HFF-Myc (cell line): ENCODE measurements at places on chromosomes 12 and 14.

DNA sequence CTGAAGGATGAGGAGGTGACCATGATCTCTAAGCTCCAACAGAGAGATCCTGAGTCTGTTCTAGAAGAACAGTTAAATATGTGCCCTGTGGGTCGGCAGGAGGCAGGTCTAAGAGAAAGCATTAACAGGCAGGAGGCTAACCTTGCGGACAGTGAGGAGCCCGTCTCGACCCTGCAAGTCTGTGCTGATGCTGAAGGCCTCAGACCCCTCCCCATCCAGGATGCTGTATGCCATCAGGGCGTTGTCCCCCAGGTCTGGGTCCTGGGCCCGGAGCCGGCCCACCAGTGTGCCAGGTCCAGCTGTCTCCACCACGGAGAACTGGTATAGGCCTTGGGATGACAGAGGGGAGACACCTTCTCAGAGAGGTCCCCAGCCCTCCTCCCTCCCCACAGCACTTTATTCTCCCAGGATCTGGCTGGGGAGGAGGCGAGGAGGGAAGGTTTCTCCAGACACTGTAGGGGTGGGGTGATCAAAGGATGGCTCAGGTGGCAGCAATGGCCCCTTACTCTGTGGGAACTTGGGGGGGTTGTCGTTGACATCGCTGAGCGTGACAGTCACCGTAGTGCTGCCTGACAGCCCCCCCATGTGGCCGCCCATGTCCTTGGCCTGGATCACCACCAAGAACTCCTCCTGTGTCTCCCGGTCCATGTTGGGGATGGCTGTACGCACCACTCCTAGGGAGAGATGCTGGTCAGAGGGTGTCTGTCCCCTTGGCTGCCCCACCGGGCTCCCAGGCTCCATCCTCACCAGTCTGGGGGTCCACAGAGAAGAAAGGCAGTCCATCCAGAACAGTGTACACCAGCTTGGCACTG, 3.1 kb downstream of the CDH24 start:
- no peak for DNase-seq

DNA sequence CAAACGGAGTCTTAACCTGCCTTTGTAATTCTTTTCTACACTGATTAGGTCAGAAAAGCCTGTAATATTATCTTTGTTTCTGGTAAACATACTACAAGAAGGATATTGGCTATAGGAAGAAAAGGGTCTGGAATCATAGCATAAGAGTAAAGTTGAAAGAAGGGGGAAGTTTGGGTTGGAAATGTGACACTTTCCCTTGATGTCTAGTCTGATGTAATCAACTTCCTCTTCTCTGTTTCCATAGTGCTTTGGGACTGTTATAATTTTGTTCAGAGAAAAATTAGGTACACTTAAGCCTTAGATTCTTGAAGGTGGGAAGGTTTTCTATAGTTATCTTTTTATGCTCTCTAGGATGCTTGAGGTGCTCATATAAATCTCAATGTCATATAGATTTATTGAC, 322.2 kb downstream of the AEBP2 start:
- no peak for DNase-seq

GRCh38 chr14:40222996-40223395, 790.8 kb upstream of the FBXO33 start:
- DNase-seq: no peak

DNA sequence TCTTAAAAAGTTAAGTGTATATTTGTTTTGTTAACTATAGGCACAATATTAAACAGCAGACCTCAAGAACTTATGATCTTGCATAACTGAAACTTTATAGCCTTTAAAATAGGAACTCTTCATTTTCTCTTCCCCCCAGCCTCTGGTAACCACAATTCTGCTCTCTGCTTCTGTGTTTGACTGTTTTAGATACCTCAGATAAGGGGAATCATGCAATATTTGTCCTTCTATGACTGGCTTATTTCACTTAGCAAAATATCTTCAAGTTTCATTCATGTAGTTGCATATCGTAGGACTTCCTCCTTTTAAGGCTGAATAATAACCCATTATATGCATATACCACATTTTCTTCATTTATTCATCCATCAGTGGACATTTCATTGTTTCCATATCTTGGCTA, 131.3 kb downstream of the PTPRO start:
- no peak for DNase-seq

DNA sequence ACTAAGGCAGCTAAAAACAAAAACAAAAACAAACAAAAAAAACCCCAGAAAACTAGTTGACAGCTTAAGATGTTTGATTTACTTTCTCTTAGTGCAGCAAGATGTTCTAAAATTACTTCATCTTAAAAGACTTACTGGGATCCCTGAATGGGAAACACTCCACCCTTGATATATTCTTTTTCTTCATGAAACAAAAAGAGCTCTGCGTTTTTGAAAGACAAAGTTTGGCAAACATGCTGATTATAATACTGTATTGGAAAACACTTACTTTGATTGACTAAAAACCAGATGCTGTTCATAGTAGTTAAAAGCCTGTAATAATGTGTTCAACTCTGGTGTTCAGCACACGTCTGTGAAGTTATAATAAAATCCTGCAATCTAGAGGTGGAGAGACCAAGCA, 136.8 kb downstream of the SRGAP1 start:
- DNase-seq: no peak

DNA sequence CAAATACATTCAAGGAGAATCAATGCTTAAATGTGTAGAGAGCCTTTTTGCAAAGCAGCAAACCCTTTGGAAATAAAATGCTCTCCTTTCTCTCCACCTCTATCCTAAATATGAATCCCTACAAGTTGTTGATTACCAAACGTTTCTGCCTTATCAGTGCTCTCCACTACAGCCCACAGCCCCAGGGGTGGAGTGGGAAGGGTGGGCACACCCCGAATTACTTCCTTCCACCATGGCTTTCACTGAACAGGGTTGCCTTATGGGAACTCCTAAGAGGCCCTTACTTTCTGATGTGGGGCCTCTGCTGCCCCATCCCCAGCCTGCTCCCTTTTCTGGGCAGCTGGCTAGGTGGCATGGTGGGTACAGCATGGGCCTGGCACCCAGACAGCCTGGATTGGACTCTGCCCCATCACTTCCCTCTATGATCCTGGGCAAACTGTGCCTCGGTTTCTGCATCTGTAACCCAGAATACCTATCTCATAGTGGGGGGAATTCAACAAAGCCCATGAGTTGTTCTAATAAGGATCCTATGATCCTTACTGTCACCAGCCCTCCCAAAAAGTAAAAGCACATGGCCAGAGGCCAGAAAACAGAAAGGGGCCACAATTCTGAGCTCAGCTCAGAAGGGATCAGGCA, 16.1 kb downstream of the AK7 start:
- no peak for DNase-seq

DNA sequence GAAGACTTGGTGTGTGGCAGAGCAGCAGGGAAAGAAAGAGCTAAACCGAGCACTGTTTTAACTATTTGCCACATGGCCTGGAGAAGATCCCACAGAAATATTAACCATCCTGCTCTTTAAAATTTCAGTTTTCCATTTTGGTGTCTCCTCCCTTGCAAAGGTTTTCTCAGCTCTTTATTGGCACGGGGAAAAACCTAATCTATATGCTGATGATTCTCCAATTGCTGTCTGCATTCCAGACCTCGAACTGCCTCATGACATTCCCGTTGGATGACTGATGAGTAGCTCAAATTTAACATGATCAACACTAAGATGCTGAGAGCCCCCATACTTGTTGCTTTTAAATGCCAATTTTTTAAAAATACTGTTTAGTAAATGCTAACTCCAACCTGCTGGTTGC, 115.0 kb downstream of the EMP1 start:
- DNase-seq: no peak

DNA sequence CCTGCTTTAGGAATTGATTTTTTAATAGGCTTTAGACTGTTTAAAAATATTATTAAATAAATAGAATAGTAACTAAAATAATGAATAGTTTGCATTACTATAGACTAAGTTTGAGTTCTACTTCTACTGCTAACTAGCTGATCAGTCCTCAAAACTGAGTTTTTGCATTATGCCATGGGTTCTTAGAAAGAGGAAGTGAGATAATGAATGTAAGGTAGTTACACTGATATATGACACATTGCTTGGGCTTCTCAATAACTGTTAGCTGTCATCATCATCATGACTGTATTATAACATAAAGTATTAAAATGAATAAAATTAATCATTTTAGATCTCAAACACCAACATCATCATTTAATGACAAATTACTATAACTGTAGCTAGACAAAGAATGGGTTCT, 949.7 kb downstream of the TRHDE start:
- DNase-seq: no peak

DNA sequence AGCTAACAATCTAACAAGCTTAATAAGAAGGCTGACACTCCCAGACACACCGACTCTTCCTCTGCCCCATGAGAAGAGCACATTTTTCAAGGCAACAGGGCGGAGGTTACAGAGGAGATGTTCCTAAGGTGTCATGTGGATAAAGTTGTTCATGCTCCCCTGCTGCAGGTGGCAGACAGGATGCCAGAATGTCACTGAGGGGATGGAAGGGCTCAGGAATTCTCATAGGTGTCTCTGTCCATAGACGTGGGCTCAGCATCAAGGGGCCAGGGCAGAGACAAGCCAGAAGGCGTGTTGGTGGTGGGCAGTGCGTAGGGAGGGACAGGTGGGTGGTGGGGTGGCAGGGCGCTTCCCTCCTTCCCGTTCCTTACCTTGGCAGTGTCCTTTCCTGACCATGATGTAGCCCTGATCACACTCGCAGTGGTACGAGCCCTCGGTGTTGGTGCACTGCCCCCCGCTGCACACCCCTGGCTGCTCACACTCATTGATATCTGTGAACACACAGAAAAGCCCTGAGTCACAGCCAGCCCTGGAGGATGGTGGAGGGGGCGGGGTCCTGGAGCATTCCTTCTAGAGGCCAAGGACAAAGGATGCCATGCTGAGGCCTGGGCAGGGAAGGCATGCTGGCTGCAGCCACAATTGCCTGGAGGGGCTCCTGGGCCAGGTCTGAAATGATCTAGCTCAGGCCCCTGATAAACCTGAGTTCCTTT, 23.0 kb downstream of the ISCA2 start:
- DNase-seq: no peak

DNA sequence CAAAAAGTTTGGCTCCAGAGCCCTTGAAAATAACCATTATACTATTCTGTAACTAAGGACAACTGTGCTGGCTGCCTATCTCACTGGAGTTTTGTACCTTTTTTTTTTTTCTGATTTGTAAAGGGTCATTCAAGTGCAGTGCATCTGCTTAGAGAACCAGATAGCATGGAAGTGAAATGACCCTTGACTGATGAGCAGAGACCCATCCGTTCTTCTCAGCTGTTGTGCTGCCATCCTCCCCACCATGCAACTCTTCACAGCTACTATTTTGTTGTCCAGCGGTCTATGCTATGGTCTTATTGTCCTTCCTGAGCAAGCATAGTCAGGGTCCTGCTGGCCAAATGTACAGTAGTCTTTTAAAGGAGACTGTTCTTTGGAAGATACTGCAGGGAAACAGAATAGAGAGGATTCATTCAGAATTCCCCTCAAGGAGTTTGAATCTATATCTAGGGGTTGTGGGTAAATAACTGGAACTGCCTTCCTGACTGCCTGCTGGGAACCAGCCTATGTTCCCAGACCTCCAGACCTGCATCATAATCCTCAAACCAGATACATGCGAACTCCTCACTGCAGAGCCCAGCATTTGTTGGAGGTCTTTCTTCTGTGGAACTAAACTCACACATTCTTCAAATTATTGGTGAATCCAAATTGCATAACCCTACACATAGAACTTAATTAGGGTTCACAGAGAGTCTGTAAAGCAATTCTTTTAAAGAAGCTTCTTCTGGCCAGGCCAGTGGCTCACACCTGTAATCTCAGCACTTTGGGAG, 41.1 kb downstream of the GPR19 start:
- DNase-seq: no peak

DNA sequence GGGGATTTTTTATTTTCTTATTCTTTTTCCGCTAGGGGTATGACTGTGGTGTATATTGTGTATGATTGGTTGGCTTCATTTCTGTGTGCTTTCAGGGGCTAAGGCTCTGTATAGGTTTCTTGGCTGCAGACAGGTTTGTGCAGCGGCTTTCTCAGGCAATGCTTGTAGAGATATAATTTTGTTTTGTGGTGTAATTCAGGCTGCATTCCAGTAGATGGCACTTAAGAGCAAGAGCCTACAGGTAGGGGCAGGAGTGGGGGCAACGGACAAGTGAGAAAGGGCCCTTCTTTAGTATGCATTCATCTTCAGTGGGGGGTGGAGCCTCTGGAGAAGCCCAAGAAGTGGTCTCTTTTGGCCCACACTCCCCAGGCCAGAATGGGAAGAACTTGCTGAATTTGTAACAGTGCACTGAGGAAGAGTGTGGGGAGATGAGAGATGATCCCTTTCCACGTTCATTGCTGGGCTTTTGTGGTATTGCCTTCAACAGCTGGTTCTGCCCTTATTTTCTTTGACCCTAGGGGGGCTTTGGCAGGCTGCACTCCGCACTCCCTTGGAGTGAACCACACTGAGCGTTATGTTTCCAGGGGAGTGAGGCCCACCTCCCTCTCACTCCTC, 78.6 kb downstream of the IFNG-AS1 start:
- no peak for DNase-seq

DNA sequence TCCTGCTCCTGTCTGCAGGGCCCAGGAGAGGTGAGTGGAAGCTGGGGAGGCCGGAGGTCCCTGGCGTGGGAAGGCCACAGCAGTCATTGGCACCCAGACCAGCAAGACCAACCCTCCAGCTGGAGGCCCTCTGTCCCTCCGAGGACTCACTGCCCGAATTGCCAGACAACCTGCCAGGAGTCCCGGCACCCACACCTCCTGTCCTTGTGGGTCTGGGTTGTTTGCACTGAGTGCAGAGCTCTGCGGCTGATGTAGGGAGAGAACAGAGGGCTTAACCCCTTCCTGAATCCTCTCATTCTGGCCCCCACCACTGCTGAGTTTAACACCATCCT, 204.9 kb downstream of the KIF26A start:
- no peak for DNase-seq

- no peak for DNase-seq
Observed at GRCh38 chr12:27610374-27610773, 85.9 kb upstream of the REP15 start.

- DNase-seq: no peak
Observed at GRCh38 chr14:28770630-28771029, 4.0 kb downstream of the FOXG1 start.

- no peak for DNase-seq
Observed at GRCh38 chr12:66361703-66362102, 59.4 kb downstream of the HELB start.

GRCh38 chr12:58310368-58310767, 369.0 kb downstream of the ATP23 start:
- no peak for DNase-seq

- no peak for DNase-seq
Observed at GRCh38 chr12:53308276-53308675, 8.8 kb downstream of the MYG1 start.

DNA sequence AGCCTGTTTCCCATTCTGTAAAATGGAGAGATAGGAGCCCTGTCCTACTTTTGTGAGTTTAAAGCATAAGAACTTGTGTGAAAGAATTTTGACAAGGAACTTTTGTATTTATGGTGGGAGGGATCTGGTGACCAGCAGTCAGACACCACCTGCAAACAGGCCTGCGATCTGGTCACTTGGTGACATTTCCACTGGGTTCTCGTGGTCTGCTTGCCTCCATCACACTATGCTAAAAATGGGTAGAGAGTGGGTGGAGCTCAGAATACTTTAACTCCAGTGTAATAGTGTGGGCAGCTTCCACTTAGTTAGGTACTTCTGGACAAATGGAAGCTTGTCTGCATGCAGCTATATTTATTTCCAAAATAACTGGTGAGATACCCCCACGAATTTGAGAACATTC, 26.5 kb upstream of the PLXNC1 start:
- DNase-seq: no peak
